ENCODE measurements at places on chromosomes 1 and 21.

DNA sequence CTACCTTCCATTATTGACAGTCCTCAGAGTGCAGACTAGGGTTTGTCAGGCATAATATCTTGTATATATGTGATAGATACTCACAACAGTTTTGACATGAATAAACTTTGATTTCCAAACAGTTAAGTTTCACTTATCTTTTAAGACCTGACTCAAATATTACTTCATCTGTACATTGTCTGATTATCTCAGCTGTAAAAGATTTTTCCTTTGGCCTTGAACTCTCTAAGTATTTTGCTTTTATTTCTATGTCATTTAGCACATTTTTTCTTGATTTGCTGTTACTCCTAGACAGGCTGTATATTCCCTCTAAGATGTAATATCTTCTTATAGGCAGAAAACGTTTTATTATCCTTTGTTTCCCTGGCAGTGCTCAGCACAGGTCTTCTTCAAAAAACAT, 65.6 kb upstream of the DMRTA2 start:
- ATAC-seq, result no peak

- ATAC-seq, result peak; percentile 57
Observed at GRCh38 chr1:83790446-83790845, 208.5 kb downstream of the TTLL7 start.

DNA sequence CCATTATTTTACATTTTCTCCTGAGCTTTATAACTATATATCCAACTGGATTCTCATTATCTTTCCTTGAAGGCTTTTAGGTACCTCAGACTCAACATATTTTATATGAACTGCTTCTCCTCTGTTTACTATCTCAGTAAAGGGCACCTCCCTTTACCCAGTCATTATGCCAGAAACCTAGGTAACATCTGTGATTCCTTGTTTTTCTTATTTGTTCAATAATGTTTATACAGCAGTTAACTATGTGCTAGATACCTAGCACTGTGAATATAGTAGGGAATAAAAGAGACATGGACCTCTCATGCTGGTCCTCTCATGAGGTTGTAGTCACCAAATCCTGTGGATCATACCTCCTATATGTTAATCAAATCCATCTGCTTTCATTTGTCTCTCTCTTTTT, 25.6 kb downstream of the PPP1R12B start:
- ATAC-seq, result no peak

GRCh38 chr1:58816747-58817221, 32.9 kb upstream of the JUN start:
- ATAC-seq, result no peak

DNA sequence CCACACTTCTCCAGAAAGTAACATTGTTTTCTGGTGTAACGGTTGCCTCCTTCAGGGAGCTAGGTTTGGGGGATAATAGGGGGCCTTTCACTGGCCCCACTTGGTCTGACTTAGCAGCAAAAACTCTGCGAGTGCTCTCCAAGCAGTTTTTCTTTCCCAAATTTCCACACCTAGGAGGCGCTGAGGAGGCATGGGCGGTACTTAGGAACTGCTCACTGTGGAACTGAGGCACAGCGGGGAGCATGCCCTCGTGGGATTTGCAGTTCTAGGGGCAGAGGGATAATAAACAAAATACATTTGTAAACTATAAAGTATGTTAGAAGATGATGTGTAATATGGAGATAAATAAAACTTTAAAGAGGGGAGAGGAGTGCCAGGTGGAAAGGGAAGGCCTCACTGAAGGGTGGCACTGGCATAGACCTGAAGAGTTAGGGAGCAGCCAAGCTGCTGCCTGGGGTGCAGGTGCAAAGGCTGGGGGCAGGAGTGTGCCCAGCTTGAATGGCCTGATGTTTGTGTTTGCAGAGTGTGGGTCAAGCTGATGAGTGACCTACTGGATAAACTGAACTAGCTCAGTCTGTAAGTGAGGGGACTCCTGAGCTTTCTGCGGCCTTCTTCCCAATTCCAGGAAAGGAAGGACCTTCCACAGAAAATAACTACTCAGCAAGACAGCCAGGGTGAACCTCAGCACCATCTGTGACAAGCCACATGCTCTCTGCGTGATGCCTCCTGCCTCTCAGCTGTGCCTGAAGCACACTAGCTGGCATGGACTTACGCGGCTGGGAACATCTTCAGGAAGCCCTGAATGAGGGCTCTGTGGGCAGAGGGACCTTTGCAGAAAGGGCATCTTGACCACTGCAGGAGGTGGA, 1.9 kb downstream of the EPHX1 start:
- ATAC-seq, result no peak

DNA sequence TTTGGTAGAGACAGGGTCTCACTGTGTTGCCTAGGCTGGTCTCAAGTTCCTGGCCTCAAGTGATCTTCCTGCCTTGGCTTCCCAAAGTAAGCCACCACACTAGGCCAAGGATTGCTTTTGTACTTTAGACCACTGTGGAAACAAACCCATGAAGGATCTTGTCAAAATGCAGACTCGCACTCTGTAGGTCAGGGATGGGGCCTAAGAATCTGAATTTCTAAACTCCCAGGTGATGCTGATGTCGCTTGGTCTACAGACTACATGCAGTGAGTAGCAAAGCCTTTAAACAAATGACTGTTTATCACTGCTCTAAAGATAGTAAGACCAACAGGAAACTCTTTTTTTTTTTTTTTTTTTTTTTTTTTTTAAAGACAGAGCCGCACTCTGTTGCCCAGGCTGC, 54.1 kb upstream of the MUTYH start:
- no peak for ATAC-seq

GRCh38 chr1:93585059-93585966, 96.3 kb downstream of the BCAR3 start:
- no peak for ATAC-seq

DNA sequence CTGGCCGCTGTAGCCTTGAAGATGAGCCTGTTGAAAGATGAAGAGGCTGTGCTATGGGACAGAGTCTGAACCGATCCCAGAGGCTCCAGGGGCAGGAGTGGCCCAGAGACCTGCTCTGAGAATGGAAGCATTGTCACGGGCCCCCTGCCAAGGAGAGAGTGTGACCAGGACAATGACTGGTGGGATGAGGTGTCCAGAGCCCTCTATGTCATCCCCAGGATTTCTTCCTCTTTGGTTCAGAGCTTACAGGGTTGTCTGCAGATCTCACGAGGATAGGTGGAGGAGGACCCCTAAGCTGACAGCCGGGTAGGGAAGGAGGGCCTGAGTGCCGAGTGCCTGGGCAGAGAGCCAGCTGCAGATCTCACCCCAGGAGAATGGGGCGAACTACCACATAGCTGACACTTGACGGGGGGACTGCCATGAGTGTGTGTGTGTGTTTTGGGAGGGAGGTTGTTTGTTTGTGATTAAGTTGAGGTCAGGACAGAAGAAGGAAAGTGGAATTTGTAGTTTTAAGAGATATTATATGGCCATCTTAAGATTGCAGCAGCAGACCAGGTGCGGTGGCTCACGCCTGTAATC, 25.4 kb downstream of the PIK3CD start:
- ATAC-seq, result no peak

- ATAC-seq, result no peak
Observed at GRCh38 chr1:175499595-175500382, 243.6 kb downstream of the TNR start.

- no peak for ATAC-seq
Observed at GRCh38 chr1:25675729-25676476, 59.3 kb downstream of the MAN1C1 start.

GRCh38 chr21:32764186-32764585, 7.4 kb downstream of the PAXBP1 start:
- no peak for ATAC-seq

- ATAC-seq, result no peak
Observed at GRCh38 chr1:85580872-85581801, 576 bp downstream of the CCN1 start.

- ATAC-seq, result no peak
Observed at GRCh38 chr1:1942753-1943656, 23.9 kb upstream of the TMEM52 start.

DNA sequence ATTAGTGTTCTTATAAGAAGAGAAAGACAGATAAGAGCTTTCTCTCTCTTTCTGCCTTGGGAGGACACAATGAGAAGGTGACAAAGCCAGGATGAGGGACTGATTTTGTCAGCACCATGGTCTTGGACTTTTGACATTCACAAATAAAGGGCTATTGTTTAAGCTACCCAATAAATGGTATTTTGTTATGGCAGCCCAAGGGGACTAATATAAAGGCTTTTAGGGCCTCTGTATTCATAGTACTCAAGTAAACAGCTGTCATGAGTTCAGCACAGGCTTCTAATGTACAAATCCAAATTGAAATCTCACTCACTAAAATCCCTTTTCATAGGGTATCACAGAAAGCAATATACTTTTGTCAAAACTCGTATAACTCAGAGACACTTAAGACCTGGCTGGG, 242.7 kb downstream of the FAF1 start:
- no peak for ATAC-seq

- ATAC-seq, result no peak
Observed at GRCh38 chr21:17270229-17270628, 242.6 kb upstream of the CXADR start.

- peak; percentile 2 for ATAC-seq
Observed at GRCh38 chr1:201719812-201720521, 109.0 kb upstream of the IPO9 start.

DNA sequence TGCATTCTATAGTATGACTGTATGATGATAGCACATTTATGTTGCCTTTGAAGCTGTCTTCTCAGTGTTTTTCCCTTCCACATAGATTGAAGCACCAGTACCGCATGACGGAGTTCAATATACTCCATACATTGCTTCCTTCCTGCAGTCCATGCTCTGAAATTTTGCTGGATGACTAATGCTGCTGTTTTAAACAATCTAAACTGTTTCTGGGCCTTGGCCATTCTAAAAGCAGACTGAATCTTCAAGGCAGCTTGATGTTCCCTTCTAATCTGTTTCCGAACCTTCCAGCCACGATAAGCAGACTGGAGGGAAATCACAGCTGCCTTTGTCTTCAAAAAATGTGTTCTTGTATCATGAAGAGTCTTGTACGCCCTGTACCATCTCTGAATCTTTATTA, 36.2 kb upstream of the F13B start:
- no peak for ATAC-seq

- ATAC-seq, result no peak
Observed at GRCh38 chr21:45341779-45342178, 54.1 kb upstream of the POFUT2 start.

GRCh38 chr1:8551057-8551456, 233.1 kb downstream of the SLC45A1 start:
- ATAC-seq, result no peak

GRCh38 chr21:29182691-29183092, 52.2 kb downstream of the MAP3K7CL start:
- ATAC-seq, result peak; percentile 43

- no peak for ATAC-seq
Observed at GRCh38 chr1:42052072-42052699, 101.0 kb upstream of the GUCA2B start.

DNA sequence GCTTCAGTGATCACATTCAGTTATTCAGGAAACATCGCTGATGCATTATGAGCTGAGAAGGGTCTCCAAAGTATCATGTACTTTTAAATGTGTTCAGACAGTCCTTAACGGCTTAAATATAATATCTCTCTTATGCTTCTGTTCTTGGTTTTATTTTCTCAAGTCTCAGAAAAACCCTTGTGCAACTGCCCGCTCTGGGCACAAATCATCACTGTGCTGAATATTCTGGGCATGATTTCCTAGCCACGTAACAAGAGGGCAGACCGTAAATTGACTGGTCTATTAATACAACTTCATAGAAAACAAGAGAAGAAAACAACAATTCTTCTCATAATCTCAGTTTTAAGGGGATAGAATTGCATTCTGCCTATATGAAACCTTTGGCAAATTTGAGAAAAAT, 96.5 kb upstream of the EXO1 start:
- ATAC-seq, result no peak

All from SK-N-SH treated with all-trans-retinoic acid at 6 μM for 48 hours (cell line).